ENCODE measurements at places on chromosomes 2 and 18. TPM values are rescaled to one million over a fixed set of nuclear protein-coding genes. Genes with fewer than 3 reads are reported as not detected.

- DNase-seq, result no peak
Observed at GRCh38 chr18:13615432-13615861, 110.9 kb downstream of the FAM210A start.

- no peak for DNase-seq
Observed at GRCh38 chr18:66603941-66604627, at the start of gene CDH19. CDH19 (minus strand) TSS chr18:66604090; CDS start chr18:66572204, 31,886 bp downstream.

- DNase-seq, result no peak
Observed at GRCh38 chr2:197075754-197076337, 149.3 kb upstream of the PGAP1 start.

DNA sequence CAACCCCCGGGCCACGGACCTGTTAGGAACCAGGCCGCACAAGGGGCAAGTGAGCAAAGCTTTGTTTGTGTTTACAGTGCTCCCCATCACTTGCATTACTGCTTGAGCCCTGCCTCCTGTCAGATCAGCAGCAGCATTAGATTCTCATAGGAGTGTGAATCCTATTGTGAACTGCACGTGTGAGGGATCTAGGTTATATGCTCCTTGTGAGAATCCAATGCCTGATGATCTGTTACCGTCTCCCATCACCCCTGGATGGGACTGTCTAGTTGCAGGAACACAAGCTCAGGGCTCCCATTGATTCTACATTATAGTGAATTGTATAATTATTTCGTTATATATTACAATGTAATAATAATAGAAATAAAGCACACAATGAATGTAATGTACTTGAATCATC lies 125.6 kb downstream of the FMNL2 start:
- no peak for DNase-seq

GRCh38 chr2:26185304-26185928 lies 12.5 kb downstream of the GAREM2 start:
- no peak for DNase-seq

DNA sequence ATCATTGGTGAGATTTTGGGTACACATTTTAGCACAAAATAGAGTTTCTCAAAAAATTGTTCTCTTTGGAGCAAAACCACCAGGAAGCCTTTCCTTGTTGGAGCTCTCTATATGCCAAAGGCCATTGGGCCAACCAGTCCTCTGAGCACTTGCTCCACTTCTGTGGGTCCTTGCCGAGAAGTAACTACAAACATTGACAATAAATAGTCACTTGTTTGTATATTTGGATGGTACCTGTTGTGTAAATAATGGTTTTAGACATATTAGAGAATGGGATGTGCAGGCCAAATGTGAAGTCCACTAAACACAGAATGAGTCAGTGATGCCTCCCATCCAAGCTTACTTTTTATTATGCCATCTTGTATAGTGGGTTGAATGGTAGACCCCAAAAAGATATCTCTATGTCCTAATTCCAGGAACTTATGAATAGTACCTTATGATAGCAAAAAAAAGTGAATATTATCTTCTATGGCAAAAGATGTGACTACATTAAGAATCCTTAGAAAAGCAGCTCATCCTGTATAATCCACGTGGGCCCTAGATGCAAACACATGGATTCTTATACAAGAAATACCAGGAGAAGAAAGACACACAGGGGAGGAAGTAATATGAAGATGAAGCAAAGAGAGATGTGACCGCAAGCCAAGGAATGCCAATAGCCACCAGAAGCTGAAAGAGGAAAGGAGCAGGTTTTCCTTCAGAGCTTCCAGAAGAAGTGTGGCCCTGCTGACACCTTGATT lies 24.6 kb downstream of the SRD5A2 start:
- no peak for DNase-seq

DNA sequence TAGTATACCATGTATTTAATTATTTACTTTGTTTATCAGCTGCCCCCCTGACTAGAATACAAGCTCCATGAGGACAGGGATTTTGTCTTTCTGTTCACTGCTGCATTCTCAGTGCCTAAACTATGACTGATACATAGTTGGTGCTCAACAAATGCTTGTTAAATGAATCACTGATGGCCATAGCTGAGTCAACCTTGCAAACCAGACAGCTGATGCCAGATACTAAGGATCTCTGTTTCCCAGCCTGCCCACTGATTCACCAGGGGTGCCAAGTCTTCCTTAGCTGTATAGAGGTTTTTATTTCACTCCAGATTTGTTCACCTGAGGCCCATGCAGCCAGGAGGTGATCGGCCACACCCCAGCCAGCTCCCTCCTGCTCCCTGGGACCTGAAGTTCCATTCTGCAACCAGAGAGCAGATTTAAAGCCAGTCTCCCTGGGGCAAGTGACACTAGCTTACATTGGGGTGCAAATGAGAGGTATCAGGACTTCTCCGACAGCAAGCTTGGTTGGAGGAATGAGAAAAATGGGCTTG lies 92.2 kb downstream of the C1QL2 start:
- no peak for DNase-seq

GRCh38 chr2:75798569-75798968 lies 87.9 kb upstream of the GCFC2 start:
- no peak for DNase-seq

GRCh38 chr2:54083021-54083420 lies 32.4 kb upstream of the ACYP2 start:
- no peak for DNase-seq

- DNase-seq, result no peak
Observed at GRCh38 chr18:79139206-79139605, 70.0 kb downstream of the ATP9B start.

GRCh38 chr2:8679827-8680731 lies 1.8 kb upstream of the ID2 start:
- peak; percentile 59 for DNase-seq

The IMP4 gene
- total RNA-seq, result 60.2 TPM

Data from Right ventricle myocardium superior (tissue), 1 donor.